Transverse colon (tissue), 4 donors: ENCODE measurements at places on chromosomes 2 and 18. TPM values are rescaled to one million over a fixed set of nuclear protein-coding genes. Genes with fewer than 3 reads are reported as not detected.
A peak's percentile ranks its signal among the peaks of the same experiment; 100 is the strongest.

- H3K27me3 ChIP-seq, result no peaks in the 10 kb centered on the region
- DNase-seq, result peak; percentile 34
- H3K4me3 ChIP-seq, result peak overlapping the region; percentile 98
These were observed 8.4 kb upstream of the NR4A2 start for GRCh38 chr2:156340804-156341451.

TMEM17 gene
- total RNA-seq, result not detected

GRCh38 chr2:197108758-197109157, 182.3 kb upstream of the PGAP1 start:
- H3K27me3 ChIP-seq, result no peaks in the 10 kb centered on the region
- no peaks in the 10 kb centered on the region for H3K36me3 ChIP-seq
- H3K4me1 ChIP-seq, result peaks cover 5% of the 10 kb centered on the region

SULT1C2 gene
- total RNA-seq, result not detected

TRIM54 gene
- total RNA-seq, result 0.40 TPM

- no peaks in the 10 kb centered on the region for H3K36me3 ChIP-seq
- no peak for DNase-seq
- H3K27me3 ChIP-seq, result no peaks in the 10 kb centered on the region
- H3K27ac ChIP-seq, result no peak overlapping the region
- H3K4me1 ChIP-seq, result no peaks in the 10 kb centered on the region
These were observed 560.7 kb downstream of the DSC3 start for GRCh38 chr18:30481871-30482270.

GRCh38 chr2:132871831-132872230, 201.8 kb upstream of the LYPD1 start:
- no peak overlapping the region for H3K27ac ChIP-seq
- DNase-seq, result no peak
- H3K36me3 ChIP-seq, result no peaks in the 10 kb centered on the region

DNA sequence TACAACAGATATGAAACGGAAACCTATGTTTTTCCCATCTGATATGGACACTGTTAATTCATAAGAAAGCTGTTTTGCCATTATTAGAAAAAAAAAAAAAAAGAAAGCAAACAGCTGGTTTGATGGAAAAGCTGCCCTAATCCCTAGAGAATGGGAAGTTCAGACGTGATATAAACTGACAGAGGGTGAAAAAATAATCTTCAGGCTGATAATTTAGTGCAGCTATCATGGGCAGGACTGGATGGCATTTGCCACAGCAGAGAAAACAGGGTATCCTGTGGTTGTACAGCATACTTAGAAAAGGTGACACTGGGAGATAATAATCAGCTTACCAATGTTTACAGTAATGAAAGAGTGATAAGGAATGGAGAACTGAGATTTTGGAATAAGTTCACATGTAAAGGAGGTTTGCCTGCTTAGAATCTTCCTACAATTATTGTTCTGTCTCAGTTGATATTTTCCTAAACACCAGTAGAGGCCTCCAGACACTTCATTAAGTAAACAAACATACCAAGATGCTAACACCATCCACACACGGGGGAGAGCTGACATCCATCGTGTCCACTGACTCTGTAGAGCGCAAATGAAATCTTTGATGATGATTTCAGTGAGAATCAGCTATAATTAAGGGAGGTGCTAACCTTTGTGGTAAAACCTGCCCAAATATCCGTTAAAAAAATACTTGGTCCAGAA, 211.6 kb upstream of the MMADHC start:
- H3K4me3 ChIP-seq, result no peak overlapping the region
- H3K4me1 ChIP-seq, result no peaks in the 10 kb centered on the region
- no peaks in the 10 kb centered on the region for H3K36me3 ChIP-seq

GRCh38 chr2:99707592-99707991, 217.8 kb upstream of the REV1 start:
- H3K27me3 ChIP-seq, result no peaks in the 10 kb centered on the region
- H3K4me1 ChIP-seq, result no peaks in the 10 kb centered on the region

GRCh38 chr2:152456262-152456661, 121.3 kb downstream of the FMNL2 start:
- H3K27ac ChIP-seq, result no peak overlapping the region
- no peaks in the 10 kb centered on the region for H3K4me1 ChIP-seq
- DNase-seq, result no peak
- H3K36me3 ChIP-seq, result no peaks in the 10 kb centered on the region

DNA sequence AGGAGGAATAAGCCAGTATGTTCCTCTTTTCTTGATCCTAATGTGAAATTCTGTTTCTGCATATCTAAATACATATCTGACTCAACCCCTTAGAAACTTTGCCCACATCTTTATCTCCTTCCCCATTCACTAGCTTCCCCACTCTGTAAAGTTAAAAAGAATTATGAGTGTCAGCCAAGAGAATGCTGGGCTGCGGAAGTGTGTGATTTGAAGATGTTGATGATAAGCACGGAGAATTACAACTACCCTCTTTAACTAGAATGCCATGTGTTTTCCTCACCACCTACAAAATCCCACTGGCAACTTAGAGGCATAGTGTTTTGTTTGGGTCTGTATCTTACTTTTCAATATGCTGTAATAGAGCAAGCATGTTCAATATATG, 490.4 kb upstream of the FANCL start:
- no peak overlapping the region for H3K27ac ChIP-seq
- H3K27me3 ChIP-seq, result no peaks in the 10 kb centered on the region
- DNase-seq, result no peak
- H3K4me3 ChIP-seq, result no peak overlapping the region
- no peaks in the 10 kb centered on the region for H3K36me3 ChIP-seq

- no peaks in the 10 kb centered on the region for H3K36me3 ChIP-seq
- H3K4me3 ChIP-seq, result no peak overlapping the region
- peaks cover 100% of the 10 kb centered on the region for H3K27me3 ChIP-seq
- DNase-seq, result no peak
These were observed 4.6 kb downstream of the SIX2 start for GRCh38 chr2:45004562-45005191.

SLC4A3 gene
- 0.32 TPM for total RNA-seq

VIL1 gene
- 541 TPM for total RNA-seq

- H3K4me3 ChIP-seq, result no peak overlapping the region
- H3K36me3 ChIP-seq, result no peaks in the 10 kb centered on the region
- H3K27ac ChIP-seq, result no peak overlapping the region
- no peak for DNase-seq
These were observed 37.3 kb downstream of the CYP27C1 start for GRCh38 chr2:127182626-127183458.

- no peaks in the 10 kb centered on the region for H3K27me3 ChIP-seq
These were observed 103.5 kb downstream of the UPP2 start for GRCh38 chr2:158205215-158205614.

- no peak for DNase-seq
- no peak overlapping the region for H3K4me3 ChIP-seq
- no peaks in the 10 kb centered on the region for H3K27me3 ChIP-seq
- H3K36me3 ChIP-seq, result no peaks in the 10 kb centered on the region
- peaks cover 10% of the 10 kb centered on the region for H3K4me1 ChIP-seq
- H3K27ac ChIP-seq, result no peak overlapping the region
These were observed 7.7 kb downstream of the DTYMK start for GRCh38 chr2:241678784-241679540.

GRCh38 chr2:198186257-198186656, 381.9 kb downstream of the PLCL1 start:
- DNase-seq, result no peak
- no peaks in the 10 kb centered on the region for H3K27me3 ChIP-seq
- H3K36me3 ChIP-seq, result no peaks in the 10 kb centered on the region
- H3K4me3 ChIP-seq, result no peak overlapping the region
